ENCODE measurements at places on chromosomes 1 and 21. TPM values are rescaled to one million over a fixed set of nuclear protein-coding genes. Genes with fewer than 3 reads are reported as not detected.

CCDC18 gene
- 16.3 TPM for total RNA-seq

CCDC17 gene
- 1.5 TPM for total RNA-seq

SWT1 gene
- 2.5 TPM for total RNA-seq

- DNase-seq, result no peak
These were observed 35.8 kb downstream of the GLIS1 start for GRCh38 chr1:53703174-53703573.

SELENOF gene
- total RNA-seq, result 124 TPM

- DNase-seq, result no peak
These were observed 13.7 kb downstream of the KIAA1614 start for GRCh38 chr1:180926164-180926981.

OR2G6 gene
- total RNA-seq, result not detected

GSTM4 gene
- total RNA-seq, result 25.3 TPM

- DNase-seq, result peak; percentile 45
These were observed 50.2 kb upstream of the TSHB start for GRCh38 chr1:114979278-114979891.

DNA sequence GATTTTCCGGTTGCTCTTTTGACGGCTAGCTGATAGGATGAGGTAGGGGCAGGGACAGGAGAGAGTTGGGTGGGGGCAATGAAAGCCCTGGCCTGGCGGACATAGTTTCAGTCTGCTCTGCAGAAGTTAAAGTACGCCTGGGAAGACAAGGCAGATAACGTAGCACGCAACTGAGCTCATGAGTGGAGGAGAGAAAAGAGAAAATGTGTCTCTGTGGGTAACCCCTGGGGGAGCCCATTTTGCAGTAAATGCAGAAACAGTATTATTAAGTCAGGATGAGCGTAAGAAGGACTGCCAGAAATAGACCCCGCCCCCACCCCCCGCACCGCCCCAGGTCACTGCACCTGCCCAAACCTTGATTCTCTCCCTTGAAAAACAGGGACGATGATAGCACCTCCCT is 51.7 kb upstream of the TARBP1 start:
- DNase-seq, result no peak

- peak; percentile 80 for DNase-seq
These were observed 11.2 kb downstream of the LRRC42 start for GRCh38 chr1:53957194-53957818.

DNA sequence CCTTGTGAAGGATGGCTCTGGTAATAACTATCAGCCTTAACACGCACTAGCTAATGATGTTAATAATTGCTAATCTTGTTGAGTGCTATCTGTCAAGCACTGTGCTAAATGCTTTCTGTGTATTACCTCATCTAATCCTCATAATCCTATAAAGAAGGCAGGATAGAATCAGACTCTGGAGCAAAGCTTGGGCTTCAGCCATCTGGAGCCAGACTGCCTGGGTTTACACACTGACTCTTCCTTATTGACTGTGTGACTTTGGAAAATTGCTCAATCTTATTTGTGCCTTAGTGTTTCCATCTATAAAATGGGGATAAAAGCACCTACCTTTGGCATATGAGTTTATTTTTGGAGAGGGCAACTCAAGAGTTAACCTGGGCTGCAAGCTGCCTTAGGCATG is 216.1 kb downstream of the NUF2 start:
- no peak for DNase-seq

- no peak for DNase-seq
These were observed 43.3 kb downstream of the NID1 start for GRCh38 chr1:236021424-236022135.

NR5A2 gene
- total RNA-seq, result 2.8 TPM

DNA sequence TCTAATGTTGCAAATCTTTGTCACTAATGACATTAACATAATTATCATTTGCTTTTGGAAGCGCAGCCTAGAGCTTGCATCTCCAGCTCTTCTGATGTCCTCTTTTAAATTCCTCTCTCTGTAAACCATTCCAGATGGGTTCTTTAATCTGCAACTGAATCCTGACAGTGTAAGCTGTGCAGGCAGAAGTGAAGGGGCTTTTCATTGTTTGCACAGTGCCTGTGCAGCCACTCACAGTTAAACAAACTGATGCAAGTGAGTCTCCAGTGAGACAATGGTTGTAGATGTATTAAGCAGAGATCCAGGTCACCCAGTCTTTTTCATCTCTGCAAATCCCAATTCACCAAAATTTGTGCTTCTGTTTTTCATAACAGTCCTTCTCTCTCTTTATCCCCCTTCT is 22.5 kb upstream of the FCRL5 start:
- DNase-seq, result no peak

CAMK2N1 gene
- 44.3 TPM for total RNA-seq

DNA sequence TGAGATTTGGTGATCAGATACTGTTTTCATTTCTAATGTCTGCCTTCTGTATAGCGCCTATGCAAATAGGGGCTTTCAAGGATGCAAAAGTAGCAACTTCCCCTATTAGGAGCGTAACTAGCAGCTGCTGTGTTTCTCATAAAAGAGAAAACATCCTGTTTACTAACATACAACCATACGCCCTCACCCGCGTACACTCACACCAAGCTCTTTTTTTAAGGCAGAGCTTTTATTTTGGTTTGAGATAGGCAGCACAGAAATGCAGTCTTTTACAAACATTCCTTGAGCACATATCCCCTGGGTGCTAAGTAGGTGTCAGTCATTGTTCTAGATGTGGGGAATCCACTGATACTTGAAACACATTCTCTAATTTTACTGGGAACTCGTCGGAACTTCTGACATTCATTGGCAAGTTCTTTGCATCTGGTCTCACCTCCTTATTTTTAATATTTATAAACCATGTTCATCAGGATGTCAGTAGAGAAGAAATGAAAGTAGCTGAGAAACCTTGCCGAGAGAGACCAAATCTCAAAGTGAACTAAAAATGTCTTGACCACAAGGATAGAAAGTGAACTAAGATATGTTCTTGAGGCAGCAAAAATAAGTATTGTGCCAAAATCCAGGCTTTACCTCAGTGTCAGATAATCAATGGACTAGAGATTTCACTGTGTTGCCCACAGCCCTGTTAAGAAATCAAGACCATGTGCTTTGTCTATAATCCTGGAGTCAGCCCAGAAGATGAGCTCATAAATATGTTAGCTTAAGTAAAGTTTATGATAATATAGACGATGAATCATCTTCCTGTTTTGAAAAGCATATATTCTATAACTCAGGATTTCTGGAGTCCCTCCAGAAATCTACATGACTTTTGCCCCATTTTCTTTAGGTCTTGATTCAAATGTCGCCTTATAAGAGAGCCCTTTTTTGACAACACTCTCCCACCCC is 350.9 kb downstream of the ST6GALNAC3 start:
- DNase-seq, result no peak

- no peak for DNase-seq
These were observed 98.0 kb upstream of the C1orf105 start for GRCh38 chr1:172322219-172323061.

DNA sequence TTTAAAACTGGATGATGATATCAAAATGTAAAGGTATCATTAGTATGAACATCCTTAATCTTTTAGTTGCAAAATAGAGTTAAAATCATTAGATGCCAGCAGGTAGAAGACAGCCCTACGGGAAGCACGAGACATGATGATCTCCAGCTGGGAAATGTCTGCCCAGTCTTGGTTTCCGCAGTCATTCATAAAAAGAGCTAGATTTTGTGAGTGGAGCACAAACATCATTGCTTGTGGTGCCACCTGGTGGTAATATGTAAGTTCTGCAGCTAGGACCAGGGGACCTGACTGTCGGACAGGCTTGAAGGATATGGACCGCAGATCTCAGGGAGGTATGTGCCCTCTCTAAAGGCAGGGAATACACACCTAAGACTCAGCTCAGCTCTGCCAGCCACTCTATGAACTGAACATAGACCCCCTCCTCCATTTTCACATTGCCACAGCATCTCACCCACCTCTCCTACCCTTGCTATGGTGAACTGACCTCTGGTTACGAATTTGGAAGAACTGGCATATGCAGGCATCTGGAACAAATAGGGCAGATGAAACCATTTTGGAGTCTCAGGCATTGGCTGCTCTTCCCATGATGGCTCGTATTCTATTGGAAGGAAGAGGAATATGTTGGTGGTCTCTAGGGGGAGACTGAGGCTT is 9.2 kb downstream of the FCMR start:
- DNase-seq, result peak; percentile 61

DNA sequence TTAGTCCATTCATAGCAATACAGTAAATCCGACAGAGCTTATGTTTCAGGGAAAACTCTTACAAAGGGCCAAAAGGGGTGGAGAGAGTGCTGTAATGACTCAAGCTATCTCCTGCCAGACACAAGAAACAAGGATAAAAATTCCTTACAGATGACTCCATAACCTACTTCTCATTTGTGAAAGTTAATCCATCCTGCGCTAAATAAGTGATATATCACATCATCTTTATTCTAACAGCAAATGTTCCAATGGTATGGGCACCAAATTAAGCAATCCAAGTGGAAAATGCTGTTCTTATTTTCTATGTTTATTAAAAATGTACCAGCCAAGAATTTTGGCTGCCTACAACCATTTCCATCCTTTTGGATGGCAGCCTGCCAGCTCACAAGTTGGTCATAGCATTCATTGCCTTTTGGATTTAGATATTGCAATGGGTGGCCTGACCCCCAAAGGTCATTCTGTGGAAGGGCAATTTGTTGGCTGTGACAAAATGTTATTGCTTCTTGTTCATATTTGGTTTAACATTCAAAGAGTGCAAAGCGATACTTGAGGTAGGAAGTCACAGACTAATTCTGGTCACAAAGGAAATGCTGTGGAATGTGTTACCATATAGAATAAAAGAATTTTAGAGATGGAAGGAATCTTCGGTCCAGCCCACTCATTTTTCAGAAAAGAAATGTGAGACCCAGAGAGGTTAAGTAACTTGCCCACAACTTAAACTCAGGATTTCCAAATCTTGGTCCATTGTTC is 2.8 kb upstream of the ENAH start:
- DNase-seq, result peak; percentile 60

DNA sequence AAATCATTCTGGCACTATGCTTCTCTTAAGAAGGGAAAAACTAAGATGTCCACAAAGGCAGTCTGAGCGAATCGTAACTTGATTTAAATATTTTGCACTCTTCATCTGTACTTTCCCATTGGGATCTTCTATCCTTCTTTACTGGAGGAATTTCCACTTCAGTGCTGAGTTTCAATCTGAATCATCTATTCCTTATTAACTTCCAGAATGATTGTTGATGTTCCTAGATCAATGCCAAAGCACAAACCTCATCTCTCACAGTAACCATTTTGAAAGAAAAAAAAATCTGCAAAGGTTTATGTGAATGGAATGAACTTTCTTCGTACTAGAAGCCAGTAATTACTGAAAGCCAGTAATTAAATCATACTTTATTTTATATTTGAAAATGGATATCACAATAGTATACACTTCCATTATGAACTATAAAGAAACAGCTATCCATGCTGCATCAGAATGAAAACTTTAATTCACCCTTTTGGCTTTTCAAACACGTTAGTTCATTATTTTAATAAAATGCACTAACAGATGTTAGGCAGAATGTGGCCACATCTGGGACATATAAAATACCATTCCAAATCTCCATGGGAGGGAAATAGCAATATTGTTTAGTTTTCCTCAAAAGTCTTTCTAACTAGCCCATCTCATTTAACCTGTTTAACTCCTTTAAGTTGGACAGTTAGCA is 5.5 kb upstream of the RNF2 start:
- no peak for DNase-seq

GRCh38 chr1:185843297-185843869 is 109.2 kb downstream of the HMCN1 start:
- no peak for DNase-seq

SAMD11 gene
- total RNA-seq, result 0.11 TPM

GRCh38 chr1:32825181-32825580 is 7.7 kb downstream of the S100PBP start:
- no peak for DNase-seq

MAP1LC3C gene
- total RNA-seq, result not detected

DNA sequence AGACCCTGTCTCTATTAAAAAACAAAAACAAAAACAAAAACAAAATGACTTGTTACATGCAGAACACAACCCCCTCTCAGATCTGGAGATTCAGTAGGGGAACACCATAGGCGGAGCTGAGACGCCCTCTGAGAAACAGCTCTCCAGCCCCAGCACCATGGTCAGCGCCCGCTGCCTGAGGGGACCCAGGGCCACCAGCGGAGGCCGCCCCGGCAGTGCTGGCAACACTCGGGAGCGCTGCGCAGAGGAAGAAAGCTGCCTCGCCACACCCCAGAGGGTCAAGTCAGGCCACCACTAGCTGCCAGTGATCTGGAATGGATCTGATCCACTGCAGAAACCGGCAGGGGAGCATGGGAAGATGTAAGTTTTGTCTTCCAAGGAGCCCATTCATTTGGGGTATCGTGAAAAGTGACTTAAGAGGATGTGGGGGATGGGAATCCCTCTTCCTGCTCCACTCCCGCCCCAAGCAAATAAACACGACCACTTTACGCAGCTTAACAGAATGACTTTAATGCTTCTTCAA is 3.1 kb downstream of the ACTA1 start:
- DNase-seq, result no peak

AMIGO1 gene
- 1.00 TPM for total RNA-seq

RSPH1 gene
- total RNA-seq, result not detected

- no peak for DNase-seq
These were observed 45.9 kb upstream of the KIF26B start for GRCh38 chr1:245108909-245109308.

DNA sequence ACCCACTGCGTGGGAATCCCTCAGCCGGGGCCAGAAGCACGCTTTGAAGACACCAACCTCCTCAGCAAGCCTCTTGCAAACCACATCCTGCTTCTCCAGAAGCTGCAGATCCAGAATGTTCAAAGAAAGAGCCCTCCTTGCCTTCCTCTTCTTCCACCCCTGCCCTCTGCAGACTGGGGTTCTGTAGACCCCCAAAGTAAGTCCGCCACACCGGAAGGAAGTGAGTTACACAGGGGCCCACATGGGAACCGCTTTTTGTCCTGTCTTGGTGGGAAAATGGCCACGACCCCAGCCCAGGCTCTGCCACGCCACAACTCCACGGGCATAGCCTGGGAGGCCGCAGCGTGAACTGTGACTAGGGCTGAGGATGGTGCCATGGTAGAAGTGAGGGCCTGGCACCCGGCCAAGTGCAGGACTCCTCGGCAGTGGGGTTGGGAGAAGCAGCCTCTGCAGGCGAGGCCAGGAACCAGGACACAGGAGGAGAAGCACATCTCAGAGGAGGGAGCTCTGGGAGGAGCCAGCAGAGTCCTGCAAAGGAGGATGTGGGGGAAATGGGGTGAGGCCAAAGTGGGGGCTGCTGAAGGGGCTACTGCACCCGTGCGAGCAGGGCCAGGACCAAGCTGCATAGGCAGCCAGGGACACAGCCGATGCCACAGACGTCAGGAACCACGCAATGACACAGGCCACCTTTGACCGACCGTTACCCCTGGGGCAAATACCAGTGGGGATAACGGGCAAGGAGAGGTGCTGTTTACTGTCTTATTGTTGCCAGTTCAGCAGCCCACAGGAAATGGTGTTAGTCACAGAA is 30.9 kb downstream of the PDE9A start:
- no peak for DNase-seq

DNA sequence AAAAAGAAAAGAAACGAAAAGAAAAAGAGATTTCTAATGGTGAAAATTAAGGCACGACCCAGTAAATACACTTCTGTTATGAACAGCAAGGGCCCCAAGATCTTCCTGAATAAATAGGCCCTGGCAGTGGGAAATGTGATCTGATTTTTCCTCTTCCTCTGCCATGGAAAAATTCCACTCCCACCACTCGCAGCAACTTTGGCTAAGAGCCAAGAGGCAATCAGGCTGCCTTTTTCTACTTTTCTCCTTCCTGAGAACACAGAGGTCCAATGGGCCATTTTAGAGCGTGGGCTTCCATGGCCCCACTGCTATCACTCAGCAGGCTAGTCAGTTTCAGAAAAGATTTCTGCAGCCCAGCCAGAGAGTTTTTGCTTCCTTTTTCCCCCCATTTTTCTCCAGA is 33.7 kb upstream of the AK4 start:
- DNase-seq, result peak; percentile 12
